ENCODE measurements at places on chromosomes 13 and 19.

GRCh38 chr13:48615049-48615448 is 38.7 kb upstream of the CYSLTR2 start:
- no peak for DNase-seq

- no peak for DNase-seq
Measured at GRCh38 chr19:30361721-30362120, 10.5 kb upstream of the ZNF536 start.

GRCh38 chr13:41905600-41906254 is 55.2 kb downstream of the VWA8 start:
- no peak for DNase-seq

- DNase-seq = no peak
Measured at GRCh38 chr19:54418030-54418929, 3.0 kb downstream of the TTYH1 start.

DNA sequence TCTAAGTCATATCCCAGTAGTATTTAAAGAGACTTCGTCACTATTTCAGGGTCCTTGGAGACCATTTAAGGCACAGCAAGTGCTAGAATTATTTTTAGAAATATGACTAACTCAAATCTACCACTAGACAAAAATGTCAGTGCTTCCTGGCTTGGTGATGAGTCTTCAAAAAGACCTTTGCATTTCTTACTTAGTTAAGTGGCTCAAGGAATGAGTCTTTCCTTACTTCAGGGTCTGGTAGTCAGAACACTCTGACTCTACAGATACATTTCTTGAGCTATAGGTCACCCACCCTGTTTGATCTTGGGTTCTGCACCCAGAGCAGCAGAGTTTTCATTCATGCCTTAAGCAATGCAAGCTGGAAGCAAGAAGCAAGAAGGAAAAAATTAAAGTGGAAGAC is 191.0 kb upstream of the HTR2A start:
- DNase-seq = no peak

DNA sequence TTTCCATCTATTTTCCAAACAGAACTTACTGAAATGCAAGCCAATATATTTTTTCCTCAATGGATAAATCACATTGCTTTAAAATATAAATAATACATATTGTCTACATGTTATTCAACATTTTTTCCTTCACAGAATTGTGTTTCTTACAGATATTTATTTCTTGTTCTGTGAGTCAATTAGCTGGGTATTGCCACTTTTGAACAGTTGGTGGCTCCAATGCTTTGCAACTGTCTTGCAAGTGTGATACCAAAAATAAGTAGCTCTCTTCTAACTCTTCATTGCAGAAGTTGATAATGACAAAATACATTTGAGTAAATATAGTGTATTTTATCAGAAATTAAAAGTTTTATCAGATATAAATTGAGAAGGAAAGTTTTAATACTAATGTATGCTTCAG is 17.1 kb upstream of the GPC5 start:
- no peak for DNase-seq

- DNase-seq = no peak
Measured at GRCh38 chr13:83667606-83668005, 214.7 kb downstream of the SLITRK1 start.

GRCh38 chr13:63999614-64000305 is 2584.1 kb upstream of the PCDH20 start:
- no peak for DNase-seq

DNA sequence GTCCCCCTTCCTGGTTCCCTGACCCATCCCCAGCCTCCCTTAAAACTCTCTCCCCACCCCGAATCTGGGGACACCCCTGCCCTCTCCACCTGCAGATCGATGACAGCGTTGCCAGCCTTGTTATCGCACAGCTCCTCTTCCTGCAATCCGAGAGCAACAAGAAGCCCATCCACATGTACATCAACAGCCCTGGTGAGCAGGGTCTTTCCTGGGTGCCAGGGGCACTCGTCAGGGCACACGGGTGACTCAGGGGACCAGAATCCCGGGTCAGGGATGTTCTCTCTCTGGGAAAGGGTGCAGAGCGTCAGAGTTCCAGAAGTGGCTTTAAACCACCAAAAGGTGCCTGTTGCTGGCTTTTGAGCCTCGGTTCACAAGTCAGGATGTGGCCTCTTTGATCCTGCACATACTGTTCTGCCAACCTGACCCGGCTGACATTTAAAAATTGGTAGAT is 1.0 kb downstream of the CLPP start:
- peak; percentile 37 for DNase-seq

GRCh38 chr13:107276936-107277335 is 709.0 kb upstream of the ARGLU1 start:
- no peak for DNase-seq

GRCh38 chr13:50712456-50712855 is 131.0 kb downstream of the DLEU7 start:
- DNase-seq = no peak

GRCh38 chr19:47608969-47609905 is at the start of gene BICRA:
BICRA (plus strand) TSS chr19:47609134; CDS start chr19:47673575, 64,441 bp downstream.
- DNase-seq = peak; percentile 84

GRCh38 chr13:42996584-42996983 is 4.5 kb upstream of the EPSTI1 start:
- no peak for DNase-seq

GRCh38 chr19:32265995-32266394 is 79.4 kb upstream of the ZNF507 start:
- DNase-seq = no peak

- no peak for DNase-seq
Measured at GRCh38 chr13:109575821-109576220, 210.6 kb downstream of the IRS2 start.

GRCh38 chr13:31088826-31089420 is 72.8 kb downstream of the HSPH1 start:
- DNase-seq = no peak

DNA sequence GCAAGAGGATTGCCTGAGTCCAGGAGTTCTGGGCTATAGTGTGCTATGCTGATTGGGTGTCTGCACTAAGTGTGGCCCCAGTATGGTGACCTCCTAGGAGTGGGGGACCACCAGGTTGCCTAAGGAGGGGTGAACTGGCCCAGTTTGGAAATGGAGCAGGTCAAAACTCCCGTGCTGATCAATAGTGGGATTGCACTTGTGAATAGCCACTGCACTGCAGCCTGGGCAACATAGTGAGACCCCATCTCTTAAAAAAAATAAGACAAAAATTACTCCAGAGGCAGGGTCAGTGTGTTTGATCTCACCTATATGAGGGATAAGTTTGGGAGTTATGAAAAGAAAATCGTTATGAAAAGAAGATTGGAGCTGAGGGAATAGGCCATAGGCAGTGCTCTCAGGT is 21.7 kb downstream of the PAF1 start:
- DNase-seq = no peak

DNA sequence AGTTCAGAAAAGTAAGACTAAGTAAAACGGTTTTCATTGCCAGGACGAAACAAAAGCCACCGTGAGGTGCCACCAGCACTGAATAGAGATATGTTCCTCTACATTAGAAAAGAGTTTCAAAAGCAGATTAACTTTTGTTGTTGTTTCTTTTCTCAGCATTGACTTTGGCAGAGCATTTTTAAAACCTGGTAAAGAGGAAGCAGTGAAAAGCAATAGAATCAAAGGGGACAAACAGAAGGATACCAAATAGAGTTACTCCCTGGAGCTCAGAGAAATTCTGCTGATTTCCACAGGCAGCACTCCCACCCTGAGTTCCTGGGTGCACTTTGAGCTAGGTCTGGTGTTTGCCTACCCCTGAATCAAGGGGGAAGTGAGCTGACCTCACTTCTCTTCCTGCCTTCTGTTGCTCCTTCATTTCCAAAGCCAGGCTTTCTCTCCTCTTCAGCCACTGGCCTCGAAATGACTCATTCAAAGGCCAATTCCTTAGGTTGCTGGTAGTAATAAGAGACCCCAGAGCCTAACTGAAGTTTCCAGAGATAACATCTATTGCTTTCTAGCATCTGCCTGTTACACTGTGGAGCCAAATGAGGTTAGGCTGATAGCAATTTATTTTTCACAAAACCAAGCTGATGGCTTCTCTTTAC is 11.3 kb upstream of the ERICH6B start:
- DNase-seq = no peak

- DNase-seq = no peak
Measured at GRCh38 chr19:16002406-16003384, 53.9 kb downstream of the OR10H4 start.

DNA sequence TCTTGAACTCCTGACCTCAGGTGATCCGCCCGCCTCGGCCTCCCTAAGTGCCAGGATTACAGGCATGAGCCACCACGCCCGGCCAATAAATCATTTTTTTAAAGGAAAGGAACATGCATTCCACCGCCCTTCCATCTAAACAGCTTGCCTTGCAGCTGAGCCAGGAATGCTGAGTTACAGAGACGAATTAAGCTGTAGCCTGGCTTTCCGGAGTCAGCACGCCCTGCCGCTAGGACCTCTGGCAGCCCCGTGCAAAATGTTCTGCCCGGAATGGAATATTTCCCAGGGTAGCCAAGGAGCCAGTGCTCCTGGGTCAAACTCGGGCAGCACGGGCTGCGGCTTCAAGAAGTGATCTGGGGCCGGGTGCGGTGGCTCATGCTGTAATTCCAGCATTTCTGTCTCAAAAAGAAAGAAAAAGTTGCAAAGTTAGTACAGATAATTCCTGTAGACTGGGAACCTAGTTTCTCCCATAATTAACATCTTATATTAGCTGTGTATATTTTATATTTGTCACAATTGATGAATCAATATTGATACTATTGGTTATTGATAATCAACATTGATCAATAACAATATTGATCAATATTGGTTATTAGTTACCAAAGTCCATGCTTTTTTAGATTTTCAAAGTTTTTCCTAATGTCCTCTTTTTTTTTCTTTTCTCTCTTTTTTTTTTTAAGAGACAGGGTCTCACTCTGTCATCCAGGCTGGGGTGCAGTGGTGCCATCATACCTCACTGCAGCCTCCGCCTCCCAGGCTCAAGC is 19.2 kb downstream of the ATCAY start:
- no peak for DNase-seq

GRCh38 chr13:77353995-77354394 is 27.1 kb upstream of the MYCBP2 start:
- no peak for DNase-seq

- DNase-seq = no peak
Measured at GRCh38 chr13:46668302-46668720, 115.3 kb downstream of the LRCH1 start.

- DNase-seq = no peak
Measured at GRCh38 chr13:27644302-27644701, 22.6 kb downstream of the POLR1D start.

DNA sequence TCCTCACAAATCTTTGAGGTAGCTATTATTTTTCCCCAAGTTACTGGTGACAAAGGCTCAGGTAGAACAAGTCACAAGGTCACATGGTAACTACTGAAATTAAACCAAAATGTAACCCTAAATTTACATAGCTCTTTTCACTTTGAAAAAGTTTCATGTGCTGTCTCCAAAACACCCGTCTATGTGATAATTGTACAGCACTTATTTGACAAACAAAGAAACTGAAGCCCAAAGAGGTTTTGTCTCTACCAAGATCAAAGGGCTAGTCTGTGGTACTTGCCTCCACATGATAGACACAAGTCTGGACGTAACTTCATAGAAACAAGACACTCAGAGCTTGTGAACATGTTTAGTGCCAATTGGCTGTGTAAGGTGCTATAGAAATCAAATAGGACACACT is 108.3 kb downstream of the SACS start:
- no peak for DNase-seq

DNA sequence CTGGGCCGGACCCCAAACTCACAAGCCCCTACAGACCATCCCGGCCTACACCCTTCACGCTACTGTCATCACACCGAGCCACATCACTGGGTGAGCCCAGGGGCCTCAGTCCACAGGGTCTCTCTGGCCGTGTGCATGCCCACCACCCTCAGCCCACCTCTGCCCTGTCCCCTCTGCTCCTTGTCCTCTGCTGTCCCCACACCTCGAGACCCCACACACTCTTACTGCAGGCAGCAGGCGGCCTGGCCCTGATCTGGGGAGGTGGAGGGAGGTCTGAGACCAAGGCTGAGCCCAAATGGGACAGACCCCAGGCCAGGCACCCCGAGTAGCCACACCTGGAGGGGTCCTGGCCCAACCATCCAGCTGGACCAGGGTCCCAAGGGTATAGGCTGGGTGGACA is 35.2 kb downstream of the PEPD start:
- no peak for DNase-seq

GRCh38 chr19:35098413-35099049 is 17.1 kb upstream of the FXYD3 start:
- DNase-seq = no peak

GRCh38 chr13:108508263-108508662 is 121.1 kb upstream of the MYO16 start:
- DNase-seq = no peak

- no peak for DNase-seq
Measured at GRCh38 chr19:6503407-6504201, 1.5 kb upstream of the TUBB4A start.

- DNase-seq = no peak
Measured at GRCh38 chr13:32048816-32049215, 17.2 kb downstream of the FRY start.

- peak; percentile 42 for DNase-seq
Measured at GRCh38 chr19:4380254-4380727, 20.1 kb downstream of the SH3GL1 start.

DNA sequence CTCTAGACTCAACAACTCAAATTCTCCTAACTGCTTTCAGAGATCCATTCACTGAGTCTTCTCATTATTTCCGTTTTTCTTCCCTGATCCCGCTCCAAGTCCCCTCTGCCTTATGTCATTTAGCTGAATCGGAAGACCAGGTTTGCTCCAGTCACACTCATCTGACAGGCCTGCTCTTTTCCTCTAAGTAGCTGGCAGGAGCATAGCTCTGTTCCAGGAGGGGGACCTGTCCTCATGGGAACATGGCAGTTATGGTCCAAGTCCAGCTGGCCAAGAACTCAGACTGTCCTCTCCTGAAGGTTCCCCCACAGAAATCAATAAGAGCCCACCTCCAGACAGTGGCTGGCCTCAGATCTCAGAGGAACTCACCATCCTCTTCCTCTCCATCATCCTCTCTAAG is 130.9 kb upstream of the SERP2 start:
- no peak for DNase-seq

GRCh38 chr13:25771202-25771601 is 280.6 kb downstream of the SHISA2 start:
- DNase-seq = no peak

DNA sequence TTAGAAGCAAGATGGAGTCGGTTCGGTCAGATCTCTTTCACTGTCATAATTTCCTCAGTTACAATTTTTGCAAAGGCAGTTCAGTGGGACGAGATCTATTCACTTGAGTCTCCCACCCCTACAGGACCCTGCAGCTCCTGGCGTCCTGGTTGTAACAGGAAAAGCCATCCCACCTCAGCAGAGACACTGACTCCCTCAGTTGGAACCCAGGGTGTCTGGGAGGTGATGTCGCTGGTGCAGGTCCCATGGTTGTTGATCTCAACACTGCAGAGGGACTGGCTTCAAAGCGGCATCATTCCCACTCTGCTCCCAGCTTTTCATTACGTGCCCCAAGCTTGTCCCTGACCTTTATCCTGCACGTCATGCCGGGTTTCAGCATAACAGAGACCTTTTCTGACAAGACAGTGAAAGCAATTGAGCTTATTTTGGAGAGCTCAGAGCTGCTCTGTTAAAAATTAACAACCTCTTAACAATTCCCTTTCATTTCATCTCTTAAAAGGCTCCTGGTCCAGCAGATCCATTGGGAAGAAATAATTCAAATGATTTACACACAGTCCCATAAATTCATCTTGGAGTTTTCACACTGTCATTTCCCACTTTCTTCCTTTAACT is 17.6 kb upstream of the COG3 start:
- no peak for DNase-seq

All from stimulated activated CD4-positive, alpha-beta T cell treated with anti-CD3 and anti-CD28 coated beads, Interleukin-2, amount 100 ng/mL, for 24 hours (primary cell).